ENCODE measurements at places on chromosomes 11 and 22. TPM values are rescaled to one million over a fixed set of nuclear protein-coding genes. Genes with fewer than 3 reads are reported as not detected.

The OR4C11 gene
- total RNA-seq, result not detected

The ZC3H7B gene
- 38.3 TPM for total RNA-seq

The PGAP2 gene
- 6.5 TPM for total RNA-seq

The E2F8 gene
- total RNA-seq, result 2.6 TPM

The GALNT18 gene
- 14.0 TPM for total RNA-seq

The INS gene
- not detected for total RNA-seq

The CD248 gene
- total RNA-seq, result 0.65 TPM

The SHISAL1 gene
- not detected for total RNA-seq

The OTOG gene
- total RNA-seq, result not detected

The SUSD2 gene
- total RNA-seq, result under 0.01 TPM

The PHETA2 gene
- total RNA-seq, result 16.9 TPM

All from epithelial cell of umbilical artery (primary cell).